ENCODE measurements at places on chromosomes 12 and 14. TPM values are rescaled to one million over a fixed set of nuclear protein-coding genes. Genes with fewer than 3 reads are reported as not detected.

- no peak for DNase-seq
Observed at GRCh38 chr12:47068539-47068938, 10.9 kb upstream of the PCED1B start.

DNA sequence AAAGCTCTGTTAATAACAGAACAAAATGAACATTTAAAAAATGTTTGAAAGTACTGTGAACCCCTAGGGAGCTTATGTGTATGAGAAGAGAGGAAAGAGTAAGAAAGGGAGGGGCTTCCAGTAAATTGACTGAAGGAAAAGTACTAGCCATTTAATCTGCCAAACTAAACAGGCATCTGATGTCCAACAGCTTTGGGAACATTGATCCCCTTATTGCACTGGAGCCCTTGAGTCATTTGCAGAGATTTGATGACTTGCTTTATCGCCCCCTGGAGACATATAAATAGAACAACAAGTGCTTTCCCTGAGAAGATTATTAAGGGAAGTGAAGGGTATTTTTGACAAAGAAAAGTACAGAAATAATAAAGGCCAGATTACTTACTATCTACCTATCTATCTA lies 319.3 kb upstream of the NOVA1 start:
- DNase-seq = peak; percentile 72

DNA sequence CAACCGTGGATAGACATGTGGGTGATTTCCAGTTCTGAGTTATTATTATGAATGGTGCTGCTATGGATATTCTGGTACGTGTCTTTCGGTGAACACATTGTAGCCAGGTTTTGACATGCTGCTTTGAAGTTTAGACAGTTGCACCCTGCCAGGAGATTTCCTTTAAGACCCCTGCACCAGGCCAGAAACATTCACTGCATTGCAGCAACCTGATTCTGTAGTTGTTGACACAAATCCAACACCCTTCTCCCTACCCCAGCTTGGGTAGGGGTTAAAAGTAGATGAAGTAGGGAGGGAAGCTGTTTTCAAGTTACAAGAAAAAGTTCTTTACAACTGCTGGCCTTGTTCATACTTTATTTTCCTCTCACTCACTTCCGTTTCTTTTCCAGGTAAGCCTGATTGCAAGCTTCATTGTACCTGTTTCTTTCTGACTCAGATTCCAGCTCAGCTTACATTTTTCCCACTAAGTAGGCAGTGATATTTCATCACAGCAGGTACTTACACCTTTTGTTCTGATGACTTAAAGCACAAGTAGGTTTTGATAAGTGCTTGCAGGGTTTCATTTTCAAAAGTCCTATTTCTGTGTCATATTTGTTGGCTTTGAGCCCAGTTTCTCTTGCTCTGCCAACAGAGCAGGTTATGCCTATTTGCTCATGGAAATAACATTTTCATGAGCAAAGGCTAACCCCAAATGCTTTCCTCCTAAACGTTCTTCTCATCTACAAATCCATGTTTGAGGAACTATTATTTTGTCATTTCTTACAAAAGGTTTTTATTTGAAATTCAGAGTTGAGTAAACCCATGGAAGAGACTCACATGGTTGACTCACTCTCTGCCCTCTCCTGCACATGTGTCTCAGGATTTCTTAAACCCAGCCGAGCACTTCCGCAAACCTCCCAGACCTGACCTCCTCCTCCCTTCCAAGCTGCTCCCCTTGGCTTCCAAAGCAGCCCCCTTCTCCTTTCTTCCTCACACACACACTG lies 12.1 kb upstream of the LTA4H start:
- peak; percentile 83 for DNase-seq

UNC79 gene
- not detected for total RNA-seq

DNA sequence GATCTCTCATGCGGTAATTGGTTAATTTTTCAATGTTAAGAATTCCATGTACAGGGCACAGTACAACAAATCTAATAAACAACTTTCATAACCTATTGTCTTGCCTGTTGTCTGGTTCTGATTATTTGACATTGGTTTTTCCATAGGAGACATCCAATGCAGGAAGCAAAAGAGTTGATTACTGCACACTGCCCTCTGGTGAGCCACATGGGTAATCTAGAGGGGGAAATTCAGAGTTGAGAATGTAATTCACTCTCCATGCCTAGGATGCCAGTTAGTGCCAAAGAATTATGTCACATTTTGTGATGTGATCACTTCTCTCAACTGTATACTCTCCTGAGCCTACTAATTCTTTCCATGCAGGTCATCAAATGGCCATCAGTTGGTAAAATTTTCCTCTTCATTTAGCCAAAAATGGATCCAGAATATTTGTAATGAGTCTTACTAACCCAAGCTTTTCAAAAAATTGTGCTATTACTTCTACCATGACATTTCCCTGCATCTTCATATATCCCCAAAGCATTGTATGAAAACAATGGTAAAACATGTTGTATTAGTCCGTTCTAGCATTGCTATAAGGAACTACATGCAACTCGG lies 17.7 kb upstream of the CCDC91 start:
- DNase-seq = peak; percentile 86

C12orf42 gene
- not detected for total RNA-seq

DNA sequence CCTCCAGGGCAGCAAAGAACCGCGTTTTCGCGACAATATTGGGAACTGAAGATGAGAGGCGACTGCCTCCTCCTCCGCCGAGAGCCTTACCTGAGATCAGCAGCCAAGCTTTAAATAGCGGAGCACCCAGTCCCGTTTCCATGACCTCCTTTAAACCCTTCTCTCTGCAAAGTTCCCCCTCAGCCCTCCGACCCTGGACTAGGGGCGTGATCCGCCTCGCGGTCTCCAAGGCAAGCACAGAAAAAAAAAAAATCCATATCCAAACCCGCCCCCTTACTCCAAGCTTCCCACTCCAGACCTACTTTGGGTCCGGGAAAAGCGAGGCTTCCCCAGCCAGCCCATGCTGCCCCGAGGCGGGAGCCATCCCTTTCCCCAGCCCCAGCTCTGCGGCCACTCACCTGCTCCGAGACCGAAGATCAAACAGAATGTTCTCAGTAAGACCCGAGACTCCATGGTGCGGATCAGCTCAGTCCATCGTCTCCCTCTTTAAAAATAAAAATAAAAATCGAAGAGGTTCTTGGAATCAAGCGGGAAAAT lies 630 bp downstream of the NELL2 start:
- DNase-seq = no peak

CCDC38 gene
- under 0.01 TPM for total RNA-seq

SLC5A8 gene
- not detected for total RNA-seq

GRCh38 chr14:80605536-80605935 lies 336.0 kb downstream of the CEP128 start:
- no peak for DNase-seq

DNA sequence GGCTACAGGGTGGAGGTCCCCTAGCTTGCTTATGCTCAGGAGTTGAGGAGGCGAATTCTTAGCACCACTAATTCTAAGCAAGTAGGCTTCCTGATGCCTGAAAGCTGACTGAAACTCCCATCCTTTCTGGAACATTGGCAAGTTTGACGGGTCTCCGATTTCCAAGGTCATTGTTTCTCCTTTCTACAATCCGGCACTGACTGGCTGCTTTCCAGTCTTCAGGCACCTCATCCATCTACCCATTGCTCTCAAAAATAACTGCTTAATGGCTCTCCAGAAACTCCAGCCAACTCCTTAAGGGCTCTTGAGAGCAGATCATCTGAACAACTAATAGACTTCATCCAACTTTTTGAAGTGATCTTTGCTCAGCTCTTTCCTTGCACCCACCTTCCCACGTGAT lies 13.3 kb downstream of the REM2 start:
- DNase-seq = no peak

KLRG1 gene
- total RNA-seq = not detected

OR4E2 gene
- not detected for total RNA-seq

GRCh38 chr12:57370696-57371095 lies 60.1 kb downstream of the R3HDM2 start:
- DNase-seq = peak; percentile 43

GRCh38 chr14:87059060-87059839 lies 933.7 kb downstream of the GALC start:
- DNase-seq = no peak

DNA sequence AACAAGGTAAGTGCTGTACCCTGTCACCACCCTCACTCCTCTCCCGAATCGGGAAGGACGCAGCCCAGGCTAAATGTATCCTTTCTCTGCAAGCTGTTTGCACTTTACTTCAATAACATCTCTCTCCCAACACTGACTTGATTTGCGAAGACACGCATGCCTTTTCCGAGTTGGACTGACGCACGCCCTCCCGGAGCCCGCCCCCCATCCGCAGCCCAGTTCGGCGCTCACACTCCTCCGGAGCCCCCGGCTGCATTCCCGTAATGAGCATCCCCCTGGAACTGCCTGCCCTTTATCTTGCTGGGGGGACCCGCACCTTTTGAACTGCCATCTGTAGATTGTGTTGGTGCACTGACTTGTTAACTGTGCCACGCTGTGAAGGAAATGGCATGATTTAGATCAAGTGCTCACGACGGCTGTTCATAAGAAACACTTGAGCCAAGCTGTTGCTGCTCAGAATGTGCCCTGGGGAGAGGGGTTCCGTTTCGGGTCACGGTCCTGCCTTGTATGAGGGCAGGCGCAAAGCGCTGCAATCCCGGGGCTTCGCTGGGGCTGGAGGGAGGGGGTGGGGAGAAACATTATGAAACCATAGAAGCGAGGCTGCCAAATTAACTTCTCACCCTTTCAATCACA lies 176.6 kb upstream of the CDKN3 start:
- peak; percentile 47 for DNase-seq

DNA sequence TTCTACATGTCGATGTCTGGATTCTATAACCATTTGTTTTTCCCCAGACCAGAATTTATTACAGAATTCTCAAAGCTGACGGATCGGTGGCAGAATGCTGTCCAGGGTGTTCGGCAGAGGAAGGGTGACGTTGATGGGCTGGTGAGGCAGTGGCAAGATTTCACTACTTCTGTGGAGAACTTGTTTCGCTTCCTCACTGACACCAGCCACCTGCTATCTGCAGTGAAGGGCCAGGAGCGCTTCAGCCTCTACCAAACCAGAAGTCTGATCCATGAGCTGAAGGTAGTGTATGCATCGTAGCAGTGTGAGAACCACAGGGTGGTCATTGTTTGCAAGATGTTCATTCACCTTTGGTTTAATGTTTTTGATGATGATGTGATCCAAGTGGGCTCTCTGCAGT lies 124.0 kb downstream of the ESR2 start:
- no peak for DNase-seq
